ENCODE measurements at places on chromosomes 11 and 22. TPM values are rescaled to one million over a fixed set of nuclear protein-coding genes. Genes with fewer than 3 reads are reported as not detected.
A peak's percentile ranks its signal among the peaks of the same experiment; 100 is the strongest.

The SF3B2 gene
- total RNA-seq = 164 TPM

The OR51A7 gene
- not detected for total RNA-seq

The MB gene
- not detected for total RNA-seq

The LDHAL6A gene
- not detected for total RNA-seq

The HBG1 gene
- total RNA-seq = not detected

The PRG2 gene
- not detected for total RNA-seq

The OR4D5 gene
- total RNA-seq = not detected

DNA sequence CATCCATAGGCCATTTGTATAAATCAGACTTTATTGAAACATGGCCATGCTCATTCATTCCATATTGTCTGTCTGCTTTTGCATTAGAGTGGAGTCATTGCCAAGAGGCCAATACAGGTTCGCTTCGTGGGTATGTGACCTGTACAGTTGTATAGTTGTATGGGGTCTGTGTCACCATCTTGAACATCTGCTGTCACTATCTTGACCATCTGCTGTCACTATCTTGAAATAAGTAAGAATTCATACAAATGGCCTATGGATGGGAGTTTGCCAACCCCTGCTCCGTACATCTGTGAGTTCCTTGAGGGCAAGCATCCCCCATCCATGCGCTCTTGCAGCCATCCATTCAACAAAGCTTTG is 44.4 kb upstream of the ANO1 start:
- H3K4me3 ChIP-seq = no peak overlapping the region
- peaks cover 5% of the 10 kb centered on the region for H3K4me1 ChIP-seq
- H3K36me3 ChIP-seq = no peaks in the 10 kb centered on the region
- no peak for DNase-seq
- no peak overlapping the region for H3K27ac ChIP-seq
- no peaks in the 10 kb centered on the region for H3K27me3 ChIP-seq

DNA sequence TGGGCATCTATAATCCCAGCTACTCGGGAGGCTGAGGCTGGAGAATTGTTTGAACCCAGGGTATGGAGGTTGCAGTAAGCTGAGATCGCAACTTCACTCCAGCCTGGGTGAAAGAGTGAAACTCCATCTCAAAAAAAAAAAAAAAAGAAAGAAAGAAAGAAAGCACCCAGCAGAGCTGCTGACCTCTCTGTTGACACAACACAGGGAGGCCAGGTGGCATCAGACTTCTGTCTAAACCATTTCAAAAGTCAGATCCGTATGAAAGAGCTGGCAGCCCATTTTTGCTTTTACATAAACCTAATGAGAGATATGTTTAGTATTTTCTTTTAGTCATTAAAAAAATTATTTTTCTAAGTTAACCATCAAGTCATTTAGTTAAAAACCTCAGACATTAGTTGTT is 64.4 kb upstream of the RRM1 start:
- peaks cover 5% of the 10 kb centered on the region for H3K4me1 ChIP-seq
- no peaks in the 10 kb centered on the region for H3K36me3 ChIP-seq
- no peak overlapping the region for H3K27ac ChIP-seq
- H3K27me3 ChIP-seq = no peaks in the 10 kb centered on the region

GRCh38 chr11:95652002-95652472 is 137.5 kb downstream of the FAM76B start:
- no peak for DNase-seq
- H3K27ac ChIP-seq = no peak overlapping the region
- H3K27me3 ChIP-seq = no peaks in the 10 kb centered on the region
- H3K36me3 ChIP-seq = no peaks in the 10 kb centered on the region
- H3K4me3 ChIP-seq = no peak overlapping the region
- H3K4me1 ChIP-seq = no peaks in the 10 kb centered on the region

DNA sequence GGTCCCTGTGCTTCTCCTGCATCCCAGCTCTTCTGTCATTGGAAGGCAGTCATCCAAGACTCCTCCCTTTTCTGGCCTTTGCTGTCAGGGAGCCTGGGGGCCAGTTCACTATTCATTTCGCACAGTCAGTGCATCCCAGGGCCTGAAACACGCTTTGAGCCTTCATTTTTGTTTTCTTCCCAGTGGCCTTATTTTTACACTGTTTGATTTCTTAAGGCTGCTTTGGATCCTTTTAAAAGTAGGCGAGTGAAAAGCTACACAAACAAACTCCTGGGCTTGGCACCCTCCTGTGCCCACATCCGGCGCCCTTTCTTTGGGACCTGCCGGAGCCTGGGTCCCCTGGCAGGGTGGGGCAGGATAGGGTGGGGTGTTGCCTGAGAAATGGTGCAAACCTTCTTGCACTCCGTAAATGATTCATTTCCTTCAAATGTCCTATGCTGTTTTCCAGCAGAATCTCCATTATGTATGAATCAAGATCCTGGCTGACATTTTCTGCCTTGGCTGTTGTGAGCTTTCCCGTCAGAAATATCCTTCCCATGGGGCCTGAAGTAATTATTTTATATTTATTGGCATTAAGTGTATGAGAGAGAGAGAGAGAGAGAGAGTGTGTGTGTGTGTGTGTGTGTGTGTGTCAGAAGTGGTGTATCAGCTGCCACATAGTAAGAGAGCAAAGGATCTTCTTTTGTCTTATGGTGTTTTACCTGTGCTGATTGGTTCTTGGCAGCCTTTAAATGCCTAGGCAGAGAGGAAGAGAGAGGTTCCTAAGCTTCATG is 45.6 kb downstream of the BCR start:
- no peaks in the 10 kb centered on the region for H3K36me3 ChIP-seq
- peaks cover 10% of the 10 kb centered on the region for H3K4me1 ChIP-seq
- no peak overlapping the region for H3K27ac ChIP-seq
- no peaks in the 10 kb centered on the region for H3K27me3 ChIP-seq
- H3K4me3 ChIP-seq = no peak overlapping the region
- DNase-seq = no peak

GRCh38 chr11:76234416-76235232 is 28.3 kb upstream of the WNT11 start:
- H3K4me1 ChIP-seq = peaks cover 3% of the 10 kb centered on the region
- no peak for DNase-seq
- peak overlapping the region; percentile 63 for H3K4me3 ChIP-seq
- H3K36me3 ChIP-seq = no peaks in the 10 kb centered on the region
- peak overlapping the region; percentile 41 for H3K27ac ChIP-seq

- no peaks in the 10 kb centered on the region for H3K4me1 ChIP-seq
- H3K36me3 ChIP-seq = no peaks in the 10 kb centered on the region
Measured at GRCh38 chr22:31138126-31138525, 2.2 kb downstream of the PLA2G3 start.

DNA sequence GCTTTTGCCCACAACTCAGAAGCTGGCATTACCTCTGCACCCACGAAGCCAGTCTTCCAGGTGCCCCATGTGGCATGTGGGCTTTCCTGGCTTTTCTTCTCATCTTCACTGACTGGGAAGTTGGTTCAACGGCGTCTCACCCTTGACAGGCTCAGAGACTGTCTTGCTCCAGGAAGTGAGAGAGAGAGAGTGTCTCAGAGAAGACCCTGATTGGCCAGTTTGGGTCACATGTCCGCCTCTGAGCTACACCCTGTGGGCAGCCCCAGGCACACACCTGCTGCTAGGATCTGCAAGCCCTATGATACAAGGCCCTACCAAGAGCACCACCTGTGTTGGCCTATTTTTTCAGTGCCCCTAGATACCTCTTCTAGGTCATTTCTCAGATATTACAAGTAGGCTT is 39.0 kb downstream of the RTL6 start:
- peaks cover 5% of the 10 kb centered on the region for H3K27me3 ChIP-seq
- no peak overlapping the region for H3K4me3 ChIP-seq
- no peak overlapping the region for H3K27ac ChIP-seq

- no peak overlapping the region for H3K4me3 ChIP-seq
- H3K27ac ChIP-seq = no peak overlapping the region
- H3K27me3 ChIP-seq = no peaks in the 10 kb centered on the region
- H3K4me1 ChIP-seq = peaks cover 12% of the 10 kb centered on the region
- no peak for DNase-seq
- H3K36me3 ChIP-seq = peaks cover 46% of the 10 kb centered on the region
Measured at GRCh38 chr11:65526744-65527143, 1.9 kb downstream of the SCYL1 start.

GRCh38 chr22:37126882-37127281 is 17.4 kb upstream of the TMPRSS6 start:
- no peak overlapping the region for H3K4me3 ChIP-seq
- peaks cover 60% of the 10 kb centered on the region for H3K27me3 ChIP-seq
- H3K4me1 ChIP-seq = peaks cover 3% of the 10 kb centered on the region

DNA sequence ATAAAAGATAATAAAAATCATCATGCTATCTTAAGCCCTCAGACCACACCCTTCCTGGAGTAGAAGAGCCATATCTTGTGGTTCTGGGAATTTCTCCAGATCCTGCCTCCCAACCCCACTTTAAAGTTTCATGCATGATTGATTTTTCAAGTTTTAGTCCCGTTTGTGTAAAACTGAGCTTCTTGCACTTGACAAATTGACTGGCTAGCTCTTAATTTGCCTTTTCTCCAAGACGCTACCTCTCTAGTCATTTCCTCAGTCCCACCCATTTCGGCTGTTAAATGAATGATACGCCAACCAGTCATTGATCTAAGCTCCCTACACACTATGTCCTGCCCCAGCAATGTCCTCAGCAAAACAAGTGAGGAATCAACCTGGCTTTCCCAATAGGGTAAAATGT is 71.8 kb upstream of the TEAD1 start:
- no peaks in the 10 kb centered on the region for H3K27me3 ChIP-seq
- H3K27ac ChIP-seq = no peak overlapping the region
- H3K36me3 ChIP-seq = no peaks in the 10 kb centered on the region
- peaks cover 2% of the 10 kb centered on the region for H3K4me1 ChIP-seq
- DNase-seq = no peak
- no peak overlapping the region for H3K4me3 ChIP-seq

GRCh38 chr11:102007567-102008437 is 39.4 kb upstream of the CFAP300 start:
- no peak overlapping the region for H3K27ac ChIP-seq
- H3K36me3 ChIP-seq = no peaks in the 10 kb centered on the region
- no peak overlapping the region for H3K4me3 ChIP-seq
- peaks cover 10% of the 10 kb centered on the region for H3K4me1 ChIP-seq
